ENCODE measurements at places on chromosomes 3 and 15. TPM values are rescaled to one million over a fixed set of nuclear protein-coding genes. Genes with fewer than 3 reads are reported as not detected.

DNA sequence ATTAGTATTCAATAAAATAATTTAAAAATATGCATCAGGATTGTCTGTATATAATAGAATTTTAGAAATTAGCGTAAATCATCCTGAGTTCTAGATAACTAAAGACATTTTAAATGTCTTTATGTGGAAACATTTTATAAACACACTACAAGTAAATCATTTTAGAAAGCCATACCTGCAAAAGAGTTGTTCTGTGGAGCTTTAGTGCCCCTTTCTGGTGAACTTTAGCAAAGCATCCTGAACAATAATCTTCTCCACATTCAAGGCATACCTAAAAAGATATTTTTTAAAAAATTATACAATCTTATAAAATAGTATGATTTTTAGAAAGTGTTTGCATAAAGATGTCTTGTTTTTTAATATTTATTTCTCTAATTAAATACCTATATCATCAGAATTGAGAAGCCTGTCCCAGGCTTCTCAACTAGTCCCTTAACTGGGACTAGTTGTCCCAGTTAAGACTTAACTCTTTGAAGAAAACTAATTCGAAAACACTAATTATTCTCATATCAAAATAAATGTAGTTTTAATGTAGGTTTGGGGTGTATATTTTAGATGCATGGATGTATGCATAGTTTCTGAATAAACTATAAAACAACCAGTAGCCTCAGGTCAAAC is 29.7 kb downstream of the ZBBX start:
- no peak for DNase-seq

DNA sequence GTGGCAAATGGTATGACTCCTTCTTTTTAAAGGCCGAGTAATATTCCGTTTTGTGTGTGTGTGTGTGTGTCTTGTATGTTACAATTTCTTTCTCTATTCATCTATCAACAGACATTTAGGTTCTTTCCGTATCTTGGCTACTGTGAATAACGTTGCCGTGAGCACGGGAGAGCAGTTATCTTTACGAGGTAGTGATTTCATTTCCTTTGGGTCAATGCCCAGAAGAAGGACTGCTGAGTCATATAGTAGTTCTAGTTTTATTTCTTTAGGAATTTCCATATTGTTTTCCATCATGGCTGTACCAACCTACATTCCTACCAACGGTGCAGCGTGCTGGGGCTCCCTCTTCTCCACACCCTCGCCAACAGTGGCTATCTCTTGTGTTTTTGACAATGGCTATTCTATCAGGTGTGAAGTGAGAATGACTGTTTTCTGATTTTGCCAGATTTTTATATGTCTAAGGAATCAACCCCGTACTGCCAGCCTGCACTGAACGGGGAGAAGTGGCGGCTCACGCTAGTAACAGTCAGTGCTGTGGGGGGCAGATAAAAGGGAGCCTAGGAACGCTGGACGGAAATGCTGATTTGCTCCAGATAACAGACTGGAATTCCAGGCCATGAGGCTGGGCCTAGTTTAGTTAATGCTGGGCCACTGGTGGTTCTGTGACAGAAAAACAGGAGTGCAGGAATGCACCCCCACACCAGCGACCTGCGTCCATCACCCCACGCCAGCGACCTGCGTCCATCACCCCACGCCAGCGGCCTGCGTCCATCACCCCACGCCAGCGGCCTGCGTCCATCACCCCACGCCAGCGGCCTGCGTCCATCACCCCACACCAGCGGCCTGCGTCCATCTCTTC is 168.1 kb downstream of the XXYLT1 start:
- DNase-seq, result peak; percentile 55

- DNase-seq, result no peak
Measured at GRCh38 chr3:109336291-109336861, 970 bp downstream of the DPPA4 start.

- no peak for DNase-seq
Measured at GRCh38 chr3:49422379-49423248, at the start of gene AMT. Gene AMT (minus strand): TSS chr3:49422473. CDS start chr3:49422450, 23 bp downstream.

DNA sequence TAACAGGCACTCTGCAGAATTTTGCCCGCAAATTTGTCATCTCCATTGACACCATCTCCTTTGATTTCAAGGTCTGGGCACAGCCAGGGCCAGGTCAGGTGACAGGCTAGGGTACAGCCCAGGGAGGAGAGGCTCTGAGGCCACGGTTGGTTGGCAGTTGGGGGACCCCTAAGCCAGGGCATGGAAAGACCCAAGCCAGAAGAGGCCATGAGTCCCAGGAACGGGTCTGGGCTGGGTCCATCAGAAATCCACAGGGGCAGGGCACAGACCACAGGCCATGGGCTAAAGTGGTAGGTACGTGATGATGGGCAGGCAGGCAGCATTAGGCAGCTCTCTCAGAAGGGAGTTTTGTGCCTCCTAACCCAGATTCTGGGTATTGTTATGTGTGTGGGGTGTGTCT is 45.8 kb downstream of the SEMA3G start:
- DNase-seq, result no peak

GRCh38 chr3:177800561-177800960 is 603.3 kb upstream of the TBL1XR1 start:
- no peak for DNase-seq

DNA sequence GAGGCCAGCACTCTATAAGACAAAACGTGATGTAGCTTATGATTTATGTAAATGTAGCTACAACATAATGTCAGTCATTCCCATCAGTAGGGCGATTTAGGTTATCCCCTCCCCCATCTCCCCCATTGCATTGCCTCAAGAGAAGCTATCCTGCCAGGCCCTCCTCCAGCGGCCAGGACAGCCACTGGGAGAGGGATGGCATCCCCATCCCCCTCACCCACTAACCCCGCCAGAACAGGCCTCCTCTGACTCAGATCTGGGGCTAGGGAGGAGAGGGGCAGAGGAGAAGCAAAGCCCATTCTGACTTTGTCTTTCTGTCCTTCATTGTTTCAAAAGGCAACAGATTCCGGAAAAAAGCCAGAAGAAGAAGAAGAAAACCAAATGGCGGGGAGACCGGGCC is 32.6 kb upstream of the ESYT3 start:
- no peak for DNase-seq

FAM219B gene
- polyA plus RNA-seq, result 30.1 TPM

- no peak for DNase-seq
Measured at GRCh38 chr3:107065094-107065861, 312.0 kb upstream of the CCDC54 start.

DNA sequence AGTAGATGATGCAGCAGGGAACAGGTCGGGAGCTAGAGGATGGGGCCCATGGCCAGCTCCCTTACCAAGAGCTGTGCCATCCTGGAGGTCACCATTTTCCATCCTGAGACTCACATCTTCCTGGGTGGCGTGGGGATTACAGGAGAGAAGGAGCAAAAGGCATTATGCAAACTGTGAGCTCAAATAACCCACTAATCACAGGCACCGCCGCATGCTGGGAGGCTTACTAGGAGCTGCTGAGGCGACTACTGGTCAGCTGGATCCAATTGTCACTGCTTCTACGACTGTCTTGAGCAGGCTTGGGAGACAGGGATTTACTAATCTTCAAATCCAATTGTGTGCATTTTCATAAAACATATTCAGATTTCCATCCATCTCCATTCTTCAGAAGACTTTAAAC is 12.5 kb upstream of the KBTBD12 start:
- no peak for DNase-seq

- DNase-seq, result no peak
Measured at GRCh38 chr3:136120373-136121348, 75.5 kb downstream of the MSL2 start.

- no peak for DNase-seq
Measured at GRCh38 chr3:71962561-71963240, 177.8 kb upstream of the PROK2 start.

DNA sequence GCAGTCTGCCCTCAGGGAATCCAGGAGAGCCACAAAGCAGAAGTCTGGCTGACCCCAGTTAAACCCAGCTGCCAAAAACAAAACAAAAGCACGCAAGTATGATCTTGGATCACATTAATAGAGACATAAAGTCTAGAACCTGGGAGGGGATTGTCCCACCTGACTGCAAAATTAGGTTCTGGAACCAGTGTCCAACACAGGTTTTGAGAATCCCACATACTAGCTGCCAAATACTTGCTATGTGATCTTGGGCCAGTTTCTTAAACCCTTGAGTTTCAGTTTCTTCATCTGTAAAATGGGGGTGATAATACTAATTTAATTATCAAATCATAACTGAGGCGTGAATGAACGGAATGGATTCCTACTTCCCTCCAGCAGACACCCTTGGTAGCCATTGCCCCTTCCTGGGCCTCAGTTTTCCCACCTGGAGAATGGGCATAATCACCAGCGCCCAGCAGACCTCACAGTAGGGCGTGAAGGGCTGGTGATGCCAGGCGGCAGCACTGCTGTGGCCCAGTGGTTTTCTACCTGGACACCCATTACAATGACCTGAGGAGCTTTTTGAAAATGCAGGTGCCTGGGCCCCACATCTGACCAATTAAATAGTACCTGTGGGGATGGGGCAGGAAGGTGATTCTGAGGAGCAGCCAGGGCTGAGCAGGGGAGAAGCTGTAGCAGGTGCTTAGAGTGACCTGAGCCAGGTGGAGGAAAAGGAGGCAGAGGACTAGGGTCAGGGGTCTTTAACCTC is 32.2 kb downstream of the GRIP2 start:
- no peak for DNase-seq

- no peak for DNase-seq
Measured at GRCh38 chr3:148309390-148310035, 388.2 kb upstream of the AGTR1 start.

DNA sequence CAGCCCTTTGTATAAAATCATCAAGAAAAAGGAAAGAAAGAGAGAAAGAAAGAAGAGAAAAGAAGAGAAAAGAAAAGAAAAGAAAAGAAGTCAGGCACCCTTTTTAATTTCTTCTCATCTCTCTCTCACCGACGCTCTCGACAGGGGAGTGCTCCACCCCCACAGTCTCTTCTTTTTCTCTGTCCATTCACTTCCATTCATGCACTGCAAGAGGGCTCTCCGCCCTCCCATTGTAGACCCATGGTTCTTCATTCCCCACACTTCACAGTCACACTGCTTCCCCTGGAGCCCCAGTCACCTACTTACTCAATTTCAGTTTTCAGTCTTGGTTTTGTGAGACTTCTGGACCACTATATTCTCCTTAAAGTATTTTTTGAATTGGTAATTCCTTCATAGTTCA is 254.7 kb downstream of the SOX2 start:
- DNase-seq, result no peak

TFRC gene
- polyA plus RNA-seq, result 11.4 TPM

C2CD4A gene
- polyA plus RNA-seq, result 0.23 TPM

DNA sequence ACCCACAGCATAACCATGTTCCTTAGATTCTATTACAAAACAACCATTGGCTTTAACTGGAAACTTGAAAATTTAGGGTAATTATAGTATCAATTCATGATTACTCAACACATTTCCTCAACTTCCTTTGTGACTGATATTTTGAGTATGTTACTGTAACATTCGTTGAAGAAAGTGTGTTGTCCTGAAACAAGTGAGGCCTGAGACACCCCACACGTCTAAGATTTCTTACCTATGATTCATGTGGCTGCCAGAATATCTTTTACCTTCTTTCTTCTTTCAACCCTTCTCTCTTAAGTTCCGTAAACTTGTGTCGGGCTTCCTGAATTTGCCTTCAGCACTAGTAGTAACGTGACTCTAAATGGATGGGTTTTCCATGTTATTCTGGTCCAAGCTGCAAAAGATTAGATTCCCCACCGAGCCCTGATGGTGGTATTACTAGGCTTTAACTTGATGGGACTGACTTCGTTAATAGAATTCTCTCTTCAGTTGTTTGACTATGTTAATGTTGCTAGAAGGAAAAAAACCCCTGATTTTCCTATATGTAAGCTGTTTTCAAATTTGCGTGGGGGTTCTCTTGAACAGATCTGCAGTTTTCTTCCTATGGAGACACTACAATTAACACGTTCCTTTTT is 296.0 kb upstream of the ICE2 start:
- DNase-seq, result no peak

DNA sequence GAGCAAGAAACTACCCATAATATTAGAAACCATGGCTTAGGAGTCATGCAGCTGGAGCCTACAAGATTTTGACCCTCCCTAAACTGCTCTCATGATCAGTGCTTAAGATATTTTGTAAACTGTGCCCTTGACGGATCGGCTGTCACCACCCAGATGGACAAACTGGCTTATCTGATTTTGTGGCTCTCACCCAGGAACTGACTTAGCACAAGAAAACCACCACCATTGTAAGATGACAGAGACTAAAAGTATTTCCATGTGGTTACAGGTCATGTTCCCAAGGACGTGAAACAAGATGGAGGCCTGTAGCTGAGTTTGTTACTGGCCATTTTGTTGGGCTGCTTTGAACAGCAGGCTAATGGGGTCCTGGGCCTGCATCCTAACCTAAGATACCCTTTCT is 940.9 kb downstream of the OTOL1 start:
- no peak for DNase-seq

SYNPR gene
- not detected for polyA plus RNA-seq

COL6A6 gene
- polyA plus RNA-seq, result not detected

GRCh38 chr15:62624547-62625378 is 417.8 kb upstream of the TPM1 start:
- no peak for DNase-seq

DNA sequence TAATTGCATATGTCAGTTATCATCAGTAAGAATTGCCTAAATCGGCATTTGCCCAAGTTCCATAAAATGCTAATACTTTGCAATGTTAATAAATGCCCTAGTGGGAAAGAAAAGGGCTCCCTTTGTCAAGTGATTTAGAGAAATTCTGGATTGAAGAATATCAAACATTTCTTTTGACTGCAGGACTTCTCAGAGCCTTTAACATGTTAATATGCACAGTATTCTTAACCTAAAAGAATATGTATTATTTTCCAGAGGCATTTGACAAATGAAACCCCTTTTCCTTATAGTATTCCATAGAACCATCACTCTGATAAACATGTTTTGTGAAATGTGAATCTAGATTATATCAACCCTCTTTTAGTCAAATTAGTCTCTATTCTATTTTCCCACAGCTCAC is 452.2 kb upstream of the WNT5A start:
- DNase-seq, result no peak

SNTN gene
- not detected for polyA plus RNA-seq

GOLGA6D gene
- not detected for polyA plus RNA-seq

- DNase-seq, result no peak
Measured at GRCh38 chr3:15099364-15100098, 583 bp upstream of the RBSN start.

- DNase-seq, result no peak
Measured at GRCh38 chr3:167820102-167820865, 84.8 kb downstream of the SERPINI1 start.

ITIH3 gene
- not detected for polyA plus RNA-seq

GRCh38 chr3:124809039-124809438 is 78.1 kb downstream of the ITGB5 start:
- no peak for DNase-seq

BAHD1 gene
- polyA plus RNA-seq, result 20.2 TPM

DNA sequence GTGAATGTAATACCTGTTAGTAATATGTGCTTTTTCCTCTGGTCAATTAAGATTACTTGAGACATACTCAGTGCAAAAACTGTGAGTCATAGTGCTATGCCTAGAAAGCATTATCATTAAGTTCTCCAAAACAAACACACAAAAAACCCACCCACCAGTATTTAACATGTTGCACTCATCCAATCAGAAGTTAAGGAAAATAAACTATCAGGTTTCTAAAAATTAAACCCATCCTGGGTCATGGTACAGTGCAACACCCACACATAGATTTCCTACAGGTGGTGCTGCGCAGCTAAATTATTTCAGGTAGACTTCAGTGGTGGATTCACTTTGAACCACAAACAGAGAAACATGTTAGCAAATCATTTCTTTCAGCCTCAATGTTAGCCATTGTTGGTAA is 264.4 kb upstream of the VEPH1 start:
- no peak for DNase-seq

DPPA2 gene
- not detected for polyA plus RNA-seq

KPNA1 gene
- 12.8 TPM for polyA plus RNA-seq

GRCh38 chr3:186619787-186620212 is 6.9 kb downstream of the AHSG start:
- no peak for DNase-seq

- no peak for DNase-seq
Measured at GRCh38 chr3:98233468-98233867, 30.6 kb upstream of the OR5H6 start.
